Stimulated activated naive CD4-positive, alpha-beta T cell treated with Interleukin-2 at 50 U/mL for 16 hours (primary cell): ENCODE measurements at places on chromosomes 12 and 14.

DNA sequence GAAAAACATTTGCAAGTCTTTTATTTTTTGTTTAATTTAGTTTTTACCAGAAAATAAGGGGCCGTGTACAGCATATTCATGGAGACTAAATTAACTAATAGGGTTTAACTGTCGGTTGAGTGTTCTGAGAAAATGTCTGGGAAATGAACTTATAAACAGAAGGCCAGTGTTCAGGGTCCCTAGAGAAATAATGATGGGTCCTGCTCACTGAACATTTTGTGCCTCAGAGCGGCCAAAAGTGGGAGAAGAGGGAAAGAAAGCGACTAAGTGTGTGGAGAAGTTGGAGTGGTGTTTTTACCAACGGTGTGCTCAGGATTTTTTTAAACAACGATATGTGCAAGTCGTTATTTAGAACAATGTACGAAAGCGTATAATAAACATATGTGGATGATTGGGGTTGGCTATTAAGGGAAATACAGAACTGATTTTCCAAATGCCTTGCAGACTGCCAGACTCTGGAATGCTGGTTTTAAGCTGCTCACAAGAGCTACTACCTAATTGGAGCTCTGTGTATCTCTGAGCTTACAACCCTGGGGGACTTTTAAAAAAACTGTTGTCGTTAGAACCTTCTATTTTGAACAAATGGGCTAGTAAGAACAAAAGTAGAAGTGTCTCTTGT is 166.7 kb downstream of the SLC38A4 start:
- no peak for DNase-seq

DNA sequence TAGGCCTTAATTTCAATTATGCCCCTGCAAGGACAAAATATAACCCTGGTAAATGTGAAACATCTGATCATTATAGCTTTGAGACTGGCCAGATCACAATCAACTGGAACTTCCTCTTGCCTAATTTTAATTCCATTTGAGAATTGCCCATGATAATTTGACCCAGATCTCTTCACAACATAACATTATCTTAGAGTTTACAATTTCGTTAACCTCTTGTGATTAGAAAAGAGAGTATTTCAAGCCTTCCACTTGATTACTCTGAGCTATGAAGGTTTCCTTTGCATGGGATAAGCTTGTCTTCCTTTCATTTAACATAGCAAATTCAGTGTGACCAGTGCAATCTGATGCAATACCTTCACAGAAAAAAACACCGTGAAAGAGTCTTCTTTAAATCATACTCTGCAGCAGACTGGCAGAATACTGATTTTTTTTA is 143.6 kb downstream of the DUSP6 start:
- no peak for DNase-seq

- no peak for DNase-seq
These were observed 1.1 kb downstream of the GXYLT1 start for GRCh38 chr12:42143452-42144157.

DNA sequence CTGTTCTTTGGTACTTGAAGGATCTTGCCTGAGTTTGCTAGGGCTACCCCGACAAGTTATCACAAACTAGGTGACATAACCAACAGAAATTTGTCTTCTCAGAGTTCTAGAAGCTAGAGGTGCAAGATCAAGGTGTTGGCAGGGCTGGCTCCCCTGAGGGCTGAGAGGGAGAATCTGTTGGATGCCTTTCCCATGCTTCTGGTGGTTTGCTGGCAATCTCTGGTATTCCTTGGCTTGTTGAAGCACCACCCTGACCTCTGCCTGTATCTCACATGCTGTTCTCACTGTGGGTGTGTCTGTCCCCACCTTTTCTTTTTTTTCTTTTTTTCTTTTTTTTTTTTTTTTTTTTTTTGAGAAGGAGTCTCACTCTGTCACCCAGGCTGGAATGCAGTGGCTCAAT is 81.2 kb downstream of the VCPKMT start:
- no peak for DNase-seq

- DNase-seq = no peak
These were observed 77.1 kb downstream of the B4GALNT3 start for GRCh38 chr12:536751-537245.

GRCh38 chr12:26748412-26748740 is 84.6 kb downstream of the ITPR2 start:
- DNase-seq = no peak

GRCh38 chr14:95345032-95345431 is 25.3 kb upstream of the CLMN start:
- no peak for DNase-seq

- DNase-seq = no peak
These were observed 682.4 kb downstream of the TMEM121 start for GRCh38 chr14:106208794-106209193.

GRCh38 chr14:33767586-33768457 is 183.1 kb downstream of the EGLN3 start:
- no peak for DNase-seq

DNA sequence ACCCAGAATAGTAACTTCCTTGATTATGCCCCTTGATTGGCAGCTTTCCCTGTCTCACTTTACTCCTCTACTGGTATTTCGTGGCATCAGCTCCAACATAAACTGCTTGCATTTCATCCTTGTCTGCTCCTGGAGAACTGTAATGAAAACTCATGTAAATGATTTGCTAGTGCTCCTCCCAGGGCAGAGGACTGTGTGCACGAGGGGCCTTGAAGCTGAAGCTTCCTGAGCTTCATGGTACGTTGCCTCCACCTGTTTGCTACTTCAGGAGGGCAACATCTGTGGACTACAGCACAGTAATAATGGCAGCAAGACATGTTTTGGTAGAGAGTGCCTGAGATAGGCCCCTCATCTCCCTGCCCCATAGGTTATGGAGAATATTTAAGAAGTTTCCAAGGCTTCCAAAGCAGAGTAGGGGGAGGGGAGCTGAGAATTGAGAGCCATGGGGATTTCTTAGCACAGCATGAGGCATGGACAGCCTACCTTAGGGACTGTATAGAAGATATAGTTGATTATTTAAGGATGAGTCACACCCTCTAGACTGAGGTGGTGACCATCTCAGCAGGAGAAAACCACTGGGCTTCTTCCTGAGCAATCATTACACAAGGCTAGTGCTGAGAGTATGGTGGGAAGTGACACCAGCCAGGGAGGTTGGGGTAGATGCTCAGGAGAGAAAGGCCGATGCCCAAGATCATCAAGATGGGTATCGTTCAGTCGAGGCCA is 29.5 kb downstream of the CCDC198 start:
- DNase-seq = no peak

GRCh38 chr12:79512068-79512467 is 178.7 kb downstream of the PAWR start:
- no peak for DNase-seq

DNA sequence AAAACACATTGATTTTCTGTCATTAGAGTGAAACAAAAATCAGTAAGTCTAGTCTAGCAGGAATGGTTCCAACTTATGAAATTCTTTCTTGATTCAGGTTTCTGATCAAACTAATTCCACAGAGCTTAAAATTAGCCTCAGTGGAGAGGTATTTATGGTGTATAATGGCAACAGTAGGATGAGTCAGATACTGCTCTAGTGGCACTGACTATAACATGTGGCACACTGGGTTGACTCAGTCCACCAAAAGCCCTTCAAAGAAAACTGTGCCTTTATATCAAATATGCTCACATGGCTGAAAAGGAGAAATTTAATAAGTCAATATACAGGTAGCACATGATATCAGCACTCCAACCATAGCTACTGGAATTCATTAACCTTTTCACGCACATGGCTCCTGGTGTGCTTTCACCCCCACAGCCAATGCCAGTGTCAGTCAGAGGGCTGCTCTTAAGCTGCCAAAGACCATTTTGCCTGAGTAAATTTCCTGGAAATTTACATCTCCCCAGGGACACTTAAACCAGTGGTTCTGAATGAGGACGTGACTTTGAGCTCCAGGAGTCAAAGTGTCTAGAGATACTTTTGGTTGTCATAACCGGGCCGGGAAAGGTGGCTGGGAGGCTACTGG is 21.7 kb upstream of the CATSPERB start:
- no peak for DNase-seq

- no peak for DNase-seq
These were observed 7.8 kb downstream of the TRAF3 start for GRCh38 chr14:102784892-102785594.

DNA sequence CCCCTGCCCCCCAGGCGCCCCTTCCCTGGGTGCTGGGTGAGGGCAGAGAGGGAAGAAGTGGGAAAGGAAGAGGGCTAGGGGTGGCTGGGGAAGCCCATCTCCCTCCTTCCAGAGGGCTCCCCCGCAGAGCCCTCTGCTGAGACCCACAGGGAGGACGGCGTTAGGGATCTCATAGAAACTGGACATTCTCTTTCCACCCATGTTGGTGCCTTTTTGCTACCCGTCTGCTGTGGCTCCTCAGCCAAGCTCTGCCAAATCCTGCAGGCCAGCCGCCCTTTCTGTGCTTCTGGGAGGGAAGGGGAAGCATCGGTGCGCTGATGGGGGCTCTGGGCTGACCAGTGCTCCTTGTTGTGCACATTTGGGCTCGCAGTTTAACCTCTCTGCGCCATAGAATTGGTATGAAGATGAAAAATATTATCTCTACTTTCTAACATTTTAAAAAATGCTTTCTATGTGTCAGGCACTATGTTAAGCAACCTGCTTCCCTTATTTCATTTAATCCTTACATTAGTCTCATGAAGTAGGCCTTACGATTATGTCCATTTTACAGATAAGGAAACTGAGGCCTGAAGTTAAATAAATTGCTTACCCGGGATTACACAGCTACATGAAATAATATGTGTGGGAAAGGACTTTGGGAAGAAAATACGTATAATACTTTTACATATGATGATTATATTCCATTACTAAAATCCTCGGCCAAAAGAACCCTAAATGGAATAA is 981 bp downstream of the SLC48A1 start:
- DNase-seq = no peak

GRCh38 chr12:104672096-104672445 is 215.3 kb downstream of the CHST11 start:
- no peak for DNase-seq

GRCh38 chr12:1607940-1608712 is 13.7 kb upstream of the FBXL14 start:
- no peak for DNase-seq

DNA sequence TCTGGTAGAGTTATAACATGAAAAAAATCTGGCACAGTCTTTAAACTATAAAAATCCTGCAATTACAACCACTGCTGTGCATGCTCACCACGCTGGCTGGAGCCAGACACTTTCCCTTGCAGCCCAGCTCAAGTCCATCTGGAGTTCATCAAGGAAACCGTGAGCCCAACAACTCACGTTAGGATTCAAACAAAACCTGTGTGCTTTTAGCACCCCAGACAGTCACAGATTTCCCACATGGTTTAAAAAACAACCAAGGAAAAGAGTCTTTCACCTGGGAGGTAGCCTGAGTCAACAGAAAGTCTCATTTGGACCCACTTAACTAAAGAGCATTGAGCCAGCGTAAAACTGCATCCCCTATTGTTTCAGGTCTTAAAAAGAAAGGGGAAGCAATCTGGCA is 4.7 kb downstream of the LRIG3 start:
- no peak for DNase-seq

- DNase-seq = peak; percentile 27
These were observed 9.3 kb upstream of the ITGA5 start for GRCh38 chr12:54428050-54429013.

- no peak for DNase-seq
These were observed 161.8 kb downstream of the PAH start for GRCh38 chr12:102755266-102755665.

GRCh38 chr12:38385486-38385885 is 68.9 kb downstream of the ALG10B start:
- DNase-seq = no peak

- DNase-seq = no peak
These were observed 8.5 kb upstream of the AK7 start for GRCh38 chr14:96383445-96383844.

DNA sequence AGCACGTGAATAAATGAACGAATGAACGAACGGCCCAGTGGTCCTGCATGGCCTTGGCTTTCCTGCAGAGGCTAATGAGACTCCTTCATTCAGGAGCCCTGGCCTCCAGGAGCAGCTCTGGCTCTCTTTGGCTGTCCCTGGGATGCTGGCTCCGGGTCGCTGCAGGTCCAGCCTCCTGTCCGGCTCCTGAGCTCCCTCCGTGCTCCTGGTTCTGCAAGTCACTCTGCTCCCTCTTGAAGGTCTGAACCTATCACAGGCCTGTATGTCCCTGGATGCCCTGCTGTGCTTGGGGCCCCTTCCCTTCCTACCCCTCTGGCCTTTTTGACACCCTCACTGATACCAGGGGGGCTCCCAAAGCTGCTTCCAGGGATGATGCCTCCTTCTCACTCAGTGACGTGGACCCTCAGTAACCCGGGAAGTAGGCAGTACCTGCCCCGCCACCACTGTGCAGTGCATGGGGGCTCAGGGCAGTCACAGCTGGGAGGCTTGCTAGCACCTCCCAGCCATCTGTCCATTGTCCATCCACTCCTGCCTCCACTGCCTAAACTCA is 133.7 kb upstream of the C14orf180 start:
- no peak for DNase-seq

DNA sequence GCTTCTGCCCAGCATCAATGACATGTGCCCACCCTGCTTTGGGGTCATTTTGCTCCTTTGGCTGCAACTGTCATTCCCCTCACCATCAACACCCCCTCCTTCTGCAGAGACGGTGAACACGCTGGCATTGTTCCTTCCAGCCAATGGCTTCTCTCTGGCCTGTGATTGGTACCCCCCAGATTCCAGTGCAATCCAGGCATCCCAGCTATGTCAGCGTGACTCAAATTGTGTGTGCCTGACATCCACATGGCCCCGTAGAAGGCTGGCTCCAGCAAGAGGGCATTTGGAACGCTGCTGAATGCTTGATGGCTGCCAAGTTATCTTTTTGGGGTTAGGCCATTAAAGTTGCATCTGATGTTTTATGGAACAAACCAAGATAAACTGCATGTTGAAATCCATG is 21.0 kb upstream of the CCND2 start:
- DNase-seq = no peak

DNA sequence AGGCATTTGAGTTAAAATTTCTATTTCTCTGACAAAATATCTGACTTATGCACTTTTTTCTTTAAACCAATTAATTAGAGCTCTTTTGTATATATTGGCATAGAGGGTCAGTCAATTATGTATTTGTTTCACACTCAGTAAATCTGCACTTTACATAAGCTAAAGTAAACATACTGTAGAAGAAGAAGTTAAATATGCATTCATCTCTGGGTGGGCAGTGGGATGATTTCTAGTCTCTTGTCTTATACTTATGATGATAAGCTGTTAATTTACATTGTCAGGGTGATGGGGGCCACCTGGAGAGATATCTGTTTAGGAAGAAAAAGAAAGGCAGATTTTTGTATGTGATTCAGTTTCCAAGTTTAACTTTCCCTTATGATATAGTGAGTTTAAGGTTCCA is 330.8 kb downstream of the IPO8 start:
- no peak for DNase-seq
